ENCODE measurements at places on chromosomes 12 and 14.

GRCh38 chr12:58346032-58346632, 404.8 kb downstream of the ATP23 start:
- DNase-seq = no peak

DNA sequence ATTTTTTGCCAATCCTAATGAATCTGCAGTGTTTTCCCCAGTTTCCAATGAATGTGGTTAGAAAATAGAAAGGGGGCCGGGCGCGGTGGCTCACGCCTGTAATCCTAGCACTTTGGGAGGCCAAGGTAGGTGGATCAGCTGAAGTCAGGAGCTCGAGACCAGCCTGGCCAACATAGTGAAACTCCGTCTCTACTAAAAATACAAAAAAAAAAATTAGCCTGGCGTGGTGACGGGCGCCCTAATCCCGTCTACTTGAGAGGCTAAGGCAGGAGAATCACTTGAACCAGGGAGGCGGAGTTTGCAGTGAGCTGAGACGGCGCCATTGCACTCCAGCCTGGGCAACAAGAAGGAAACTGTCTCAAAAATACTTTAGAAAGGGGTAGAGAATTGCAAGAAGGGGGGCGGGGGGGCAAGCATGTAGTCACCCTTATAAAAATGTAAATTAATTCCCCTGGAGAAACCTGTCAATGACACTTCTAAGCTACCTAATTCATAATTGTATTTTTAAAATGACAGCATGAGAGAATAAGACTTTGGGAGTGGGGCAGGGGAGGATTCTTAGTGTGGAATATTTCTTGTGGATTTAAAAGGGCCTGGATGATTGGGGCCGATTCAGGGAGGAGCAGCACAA, 1.7 kb downstream of the KLHDC2 start:
- no peak for DNase-seq

- DNase-seq = no peak
These were observed 9.7 kb upstream of the FOS start for GRCh38 chr14:75268633-75269550.

DNA sequence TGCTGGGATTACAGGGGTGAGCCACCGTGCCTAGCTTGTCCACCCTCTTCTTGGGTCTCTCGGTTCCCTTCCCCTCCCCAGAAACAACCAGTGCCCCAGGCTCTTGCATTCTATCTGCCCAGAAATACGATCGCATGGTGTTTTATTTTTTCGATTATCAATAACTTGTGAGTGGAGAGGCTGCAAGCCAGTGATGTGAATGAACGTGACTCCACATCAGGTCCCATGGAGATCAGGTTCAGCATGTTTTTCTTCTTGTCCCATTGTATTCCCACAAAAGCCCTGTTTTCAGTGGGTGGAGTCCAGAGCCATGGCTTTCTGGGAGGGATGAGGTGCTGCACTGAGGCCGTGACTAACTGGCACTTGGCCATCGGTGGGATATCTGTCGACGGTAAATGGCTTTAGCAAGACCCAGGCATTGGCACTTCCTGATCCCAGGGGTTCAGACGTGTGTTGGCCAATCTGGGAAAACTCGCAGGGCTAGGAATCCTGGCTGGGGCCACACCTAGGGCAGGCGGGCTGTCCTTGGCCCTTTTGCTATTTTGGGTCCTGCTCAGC, 12.7 kb upstream of the HNF1A start:
- DNase-seq = no peak

- DNase-seq = no peak
These were observed 6.8 kb downstream of the VRK1 start for GRCh38 chr14:96803958-96804357.
